Endodermal cell (in vitro differentiated cells): ENCODE measurements at places on chromosomes 5 and 9.

DNA sequence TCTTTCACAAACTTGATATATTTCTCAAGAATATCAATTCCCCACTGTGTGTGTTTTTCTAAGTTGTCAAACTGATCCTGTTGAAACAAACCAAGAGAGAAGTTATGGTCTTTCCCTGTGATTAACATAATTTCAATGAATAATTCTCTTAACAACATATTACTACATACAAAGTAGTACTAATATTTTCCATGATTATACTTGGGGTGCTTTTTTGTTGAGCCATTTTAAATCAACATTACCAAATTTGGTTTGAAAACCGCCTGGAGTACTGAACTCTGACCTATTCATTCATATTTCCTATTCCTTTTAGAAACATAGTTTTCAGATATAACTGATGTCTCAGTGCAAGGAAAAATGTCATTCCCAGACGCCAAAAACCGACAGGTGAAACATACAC, 48.1 kb downstream of the FNBP1 start:
- DNase-seq: no peak

GRCh38 chr5:73818357-73818756, 192.4 kb downstream of the ARHGEF28 start:
- DNase-seq: no peak

- no peak for DNase-seq
Measured at GRCh38 chr5:123125962-123126732, 37.1 kb downstream of the PRDM6 start.

- DNase-seq: peak; percentile 87
Measured at GRCh38 chr9:89564346-89564878, 40.4 kb upstream of the GADD45G start.

- DNase-seq: peak; percentile 92
Measured at GRCh38 chr5:132003170-132003744, 8.2 kb downstream of the ACSL6 start.

- DNase-seq: no peak
Measured at GRCh38 chr9:110591526-110591925, 12.0 kb upstream of the SVEP1 start.

DNA sequence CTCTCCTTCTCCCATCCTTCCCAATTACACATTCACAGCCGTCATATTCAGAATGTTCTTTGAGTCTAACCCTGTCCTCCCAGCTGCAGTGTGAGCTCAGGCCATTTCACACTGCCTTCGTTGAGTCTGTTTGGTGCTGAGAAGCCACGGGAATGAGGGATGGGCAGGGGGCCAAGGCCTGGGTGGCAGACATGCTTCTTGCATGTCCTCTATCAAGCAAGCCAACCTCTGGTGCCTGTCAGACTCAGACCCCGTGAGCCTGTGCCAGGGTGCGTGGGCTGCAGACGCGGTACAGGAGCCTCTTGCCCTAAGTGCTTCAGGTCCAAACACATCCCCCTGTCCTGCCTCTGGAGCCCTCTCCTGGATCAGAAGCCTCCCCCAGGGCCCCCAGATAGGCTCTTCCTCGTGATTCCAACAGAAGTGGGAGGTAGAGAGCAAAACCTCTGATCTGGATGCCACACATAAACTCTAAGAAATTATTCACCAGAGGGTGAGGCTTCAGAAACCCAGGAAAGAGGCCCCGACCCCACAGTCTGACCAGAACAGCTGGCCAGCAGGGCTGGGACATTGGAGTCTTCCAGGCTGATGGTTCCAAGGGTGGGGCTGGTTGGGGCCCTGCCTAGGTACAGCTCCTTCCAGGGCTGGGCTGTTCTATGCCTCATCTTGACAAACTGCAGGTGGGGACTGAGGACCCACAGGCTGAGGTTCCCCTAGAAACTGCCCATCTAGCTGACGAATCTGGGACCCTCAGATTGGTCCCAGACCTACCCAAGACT, 46.7 kb upstream of the CDKN2AIPNL start:
- DNase-seq: no peak

GRCh38 chr5:39986614-39987013, 561.8 kb upstream of the DAB2 start:
- no peak for DNase-seq

DNA sequence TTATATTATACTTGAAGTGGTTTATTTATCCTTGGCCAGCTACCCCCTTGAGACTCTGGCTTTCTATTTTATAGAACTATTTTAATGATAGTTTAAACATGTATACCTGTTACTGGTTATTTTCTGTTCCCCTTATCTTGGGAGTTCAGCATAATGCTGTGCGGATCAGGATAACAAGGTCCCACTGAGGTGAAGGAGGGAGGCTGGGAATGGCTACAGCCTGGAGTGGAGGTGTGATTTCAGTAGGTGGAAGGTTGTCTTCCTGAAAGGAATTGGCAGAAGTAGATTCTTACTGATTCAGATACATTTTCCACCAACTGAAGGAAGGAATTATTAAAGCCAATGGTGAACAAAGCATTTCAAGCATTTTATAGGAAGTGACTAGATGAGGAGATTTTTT, 38.9 kb downstream of the PAM start:
- no peak for DNase-seq

GRCh38 chr9:132744881-132745755, 74.9 kb downstream of the GTF3C4 start:
- DNase-seq: peak; percentile 80

GRCh38 chr9:13053504-13053903, 226.0 kb downstream of the MPDZ start:
- DNase-seq: no peak

- DNase-seq: peak; percentile 72
Measured at GRCh38 chr9:126490871-126491567, 122.7 kb upstream of the LMX1B start.

- no peak for DNase-seq
Measured at GRCh38 chr9:132283863-132284262, 70.9 kb downstream of the SETX start.

DNA sequence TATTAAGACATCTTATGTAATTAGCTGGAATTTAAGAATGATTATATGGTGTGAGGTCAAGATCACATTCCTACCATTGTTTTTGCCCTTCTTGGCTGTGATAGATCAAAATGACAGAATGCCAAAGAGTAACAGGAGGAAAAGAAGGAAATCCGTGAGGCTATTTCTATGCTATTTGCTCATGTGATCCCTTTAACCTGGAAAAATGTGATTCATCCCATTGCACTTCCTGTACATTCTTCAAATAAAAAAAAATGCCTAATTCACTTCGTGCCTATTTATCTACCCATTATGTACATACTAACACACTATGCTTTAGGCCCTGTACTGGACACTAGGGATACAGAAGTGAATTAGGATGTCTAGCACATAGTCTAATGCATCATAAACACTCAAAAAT, 154.1 kb upstream of the PAPPA start:
- DNase-seq: no peak

- no peak for DNase-seq
Measured at GRCh38 chr5:174581894-174582293, 142.5 kb upstream of the MSX2 start.

GRCh38 chr5:72015103-72015548, 92.1 kb upstream of the MAP1B start:
- DNase-seq: no peak

DNA sequence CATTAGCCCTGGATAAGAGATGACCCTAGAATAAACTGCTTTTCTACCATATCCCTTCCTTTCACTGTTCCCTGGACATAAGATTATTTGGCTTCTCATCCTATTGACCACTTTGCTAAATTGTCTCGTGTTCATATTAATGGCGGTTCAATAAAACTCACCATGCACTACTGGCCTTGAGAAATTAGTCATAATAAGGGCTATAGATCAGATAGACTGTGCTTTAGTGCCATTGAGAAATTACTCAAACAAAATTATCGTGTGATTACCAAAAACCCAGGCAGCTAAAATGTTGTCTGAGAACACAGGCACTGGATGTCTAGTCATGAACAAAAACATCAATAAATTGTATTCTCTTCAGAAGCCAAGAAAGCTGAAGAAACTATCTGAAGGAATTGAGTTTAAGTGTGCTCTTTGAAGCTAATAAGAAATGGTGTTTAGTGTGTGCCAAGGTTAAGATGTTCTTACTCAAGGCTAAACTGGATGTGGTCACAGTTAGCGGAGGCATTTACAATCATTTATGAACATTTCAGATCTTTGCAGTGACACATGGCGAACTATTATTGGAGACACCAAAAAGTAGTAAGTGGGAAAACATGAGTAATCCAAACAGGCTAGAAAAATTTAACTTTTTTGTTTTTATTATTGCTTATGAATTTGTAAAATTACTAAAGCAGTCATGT, 460.4 kb upstream of the RORB start:
- no peak for DNase-seq

- no peak for DNase-seq
Measured at GRCh38 chr9:123852403-123852802, 77.5 kb downstream of the DENND1A start.

DNA sequence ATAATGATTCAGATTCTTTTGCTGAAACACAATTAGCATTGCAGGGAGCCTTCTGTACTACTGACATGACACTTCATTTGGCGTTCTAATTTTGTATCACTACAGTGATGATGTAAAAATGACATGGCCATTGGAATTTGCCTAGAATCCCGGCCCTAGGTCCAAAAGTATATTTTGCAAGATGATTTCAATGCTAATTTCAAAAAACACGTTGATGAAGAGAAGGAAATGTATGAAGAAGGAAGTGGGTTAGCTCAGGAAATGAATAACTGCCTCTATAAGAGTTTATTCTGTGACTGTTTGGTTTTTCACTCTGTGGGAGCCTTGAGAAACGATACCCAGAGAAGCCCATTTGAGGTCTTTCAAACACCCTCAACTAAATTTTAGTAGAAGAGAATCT, 59.3 kb downstream of the OSTF1 start:
- no peak for DNase-seq

GRCh38 chr9:119078015-119078414, 291.2 kb downstream of the BRINP1 start:
- no peak for DNase-seq

DNA sequence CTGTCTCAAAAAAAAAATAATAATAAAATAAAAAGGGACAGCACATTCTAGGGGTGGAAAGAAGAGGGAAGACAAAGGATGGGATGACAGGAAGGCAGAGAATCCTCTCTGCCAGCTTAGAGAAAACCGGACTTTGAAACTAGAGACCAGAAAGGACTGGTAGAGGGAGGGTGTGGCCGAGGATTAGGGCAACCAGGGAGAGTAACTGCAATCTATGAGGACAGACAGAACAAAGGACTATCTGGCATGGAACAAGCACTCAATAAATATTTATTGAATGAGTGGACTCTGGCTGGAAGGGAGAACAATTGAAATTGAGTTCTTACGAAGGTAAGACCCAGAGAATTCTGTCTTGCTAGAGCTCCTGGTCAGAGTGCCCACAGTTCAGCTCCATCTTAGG, 2.4 kb downstream of the GBA2 start:
- DNase-seq: no peak

GRCh38 chr5:127254729-127255284, 35.8 kb upstream of the MEGF10 start:
- DNase-seq: no peak

DNA sequence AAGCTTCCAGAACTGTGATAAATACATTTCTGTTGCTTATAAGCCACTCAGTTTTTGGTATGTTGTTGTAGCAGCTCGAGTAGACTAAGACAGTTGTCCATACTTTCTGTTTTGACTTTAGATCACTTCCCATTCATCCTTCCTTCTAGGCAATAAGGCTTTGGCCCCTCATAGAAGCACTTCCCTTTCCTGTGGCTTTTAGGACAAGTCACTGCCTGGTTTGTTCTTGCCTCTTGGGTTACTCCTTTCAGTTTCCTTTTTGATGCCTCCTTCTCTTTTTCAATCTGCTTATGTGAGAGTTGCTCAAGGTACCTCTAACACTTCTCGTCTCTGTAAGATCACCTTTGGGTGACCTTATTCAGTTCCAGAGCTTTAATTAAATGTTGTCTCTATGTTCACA, 72.4 kb upstream of the NTRK2 start:
- no peak for DNase-seq

DNA sequence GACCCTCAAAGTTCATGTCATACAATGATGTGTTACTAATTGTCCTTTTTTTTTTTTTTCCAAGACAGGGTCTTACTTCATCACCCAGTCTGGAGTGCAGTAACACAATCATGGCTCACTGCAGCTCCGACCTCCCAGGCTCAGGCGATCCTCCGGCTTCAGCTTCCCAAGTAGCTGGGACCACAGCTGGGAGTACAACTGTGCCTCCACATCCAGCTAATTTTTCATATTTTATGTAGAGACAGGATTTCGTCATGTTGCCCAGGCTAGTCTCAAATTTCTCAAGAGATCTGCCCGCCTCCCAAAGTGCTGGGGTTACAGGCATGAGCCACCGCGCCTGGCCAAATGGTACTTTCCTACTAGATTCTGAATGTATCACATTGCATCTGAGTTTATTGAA, 49.4 kb upstream of the EBF1 start:
- no peak for DNase-seq

- DNase-seq: no peak
Measured at GRCh38 chr5:116280149-116280803, 195.5 kb downstream of the COMMD10 start.

GRCh38 chr9:109182940-109183798, 16.1 kb upstream of the FRRS1L start:
- peak; percentile 79 for DNase-seq

DNA sequence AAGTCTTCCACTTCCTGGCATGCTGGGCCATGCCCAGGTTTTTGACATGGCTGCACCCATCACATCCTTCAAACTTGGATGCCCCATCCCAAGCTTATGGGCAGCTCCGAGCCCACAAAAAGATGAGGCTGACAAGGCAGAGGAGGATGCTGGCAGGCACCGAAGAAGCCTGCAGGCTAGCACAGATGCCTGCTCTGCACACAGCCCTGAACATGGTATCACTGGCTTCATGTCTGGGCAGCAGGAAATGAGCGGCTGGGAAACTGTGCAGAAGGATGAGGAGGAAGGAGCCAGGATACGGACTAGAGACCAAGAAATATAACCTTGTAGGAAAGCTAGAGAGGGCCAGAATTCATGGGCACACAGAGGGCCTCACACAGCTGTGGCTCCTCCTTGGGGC, 14.8 kb downstream of the CAMK2A start:
- DNase-seq: no peak

DNA sequence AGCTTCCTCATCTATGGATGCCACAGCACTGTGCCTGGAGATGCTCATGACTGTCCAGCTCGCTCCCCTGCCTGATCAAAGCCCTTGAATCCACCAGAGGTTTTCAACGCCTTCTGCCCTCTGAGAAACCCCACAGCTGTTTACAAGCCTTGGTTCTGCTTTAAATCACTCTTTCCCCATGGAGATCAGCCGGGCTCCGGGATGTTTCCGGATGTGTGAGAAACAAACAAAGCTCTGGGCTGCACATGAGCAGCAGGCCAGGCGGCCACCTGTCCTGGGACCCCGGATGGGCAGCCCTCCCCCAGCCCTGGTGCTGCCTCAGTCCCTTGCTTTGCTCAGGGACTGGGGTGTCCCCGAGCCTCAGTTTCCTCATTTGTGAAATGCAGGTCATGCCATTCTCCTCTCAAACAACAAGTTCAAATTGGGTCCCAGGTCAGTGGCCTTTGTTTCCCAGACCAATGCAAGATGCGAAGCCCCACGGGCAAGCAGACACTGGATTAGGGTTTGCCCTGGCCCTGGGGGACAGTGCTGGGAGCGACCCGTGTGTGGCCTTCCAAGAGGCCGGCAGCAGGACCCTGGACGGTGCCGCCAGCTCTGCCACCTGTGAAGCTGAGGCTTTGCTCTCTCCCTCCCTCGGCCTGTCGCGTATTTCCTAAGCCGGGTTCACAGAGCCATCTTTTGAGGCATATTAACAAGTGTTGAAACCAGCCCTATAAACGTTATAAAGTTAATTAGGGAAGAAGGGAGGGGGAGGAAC, 42.4 kb upstream of the PHYKPL start:
- DNase-seq: no peak

- DNase-seq: no peak
Measured at GRCh38 chr5:57902095-57902494, 419.5 kb upstream of the ACTBL2 start.

GRCh38 chr9:87786423-87786822, 60.5 kb downstream of the CTSL start:
- DNase-seq: no peak
